ENCODE measurements at places on chromosomes 16 and 17.

DNA sequence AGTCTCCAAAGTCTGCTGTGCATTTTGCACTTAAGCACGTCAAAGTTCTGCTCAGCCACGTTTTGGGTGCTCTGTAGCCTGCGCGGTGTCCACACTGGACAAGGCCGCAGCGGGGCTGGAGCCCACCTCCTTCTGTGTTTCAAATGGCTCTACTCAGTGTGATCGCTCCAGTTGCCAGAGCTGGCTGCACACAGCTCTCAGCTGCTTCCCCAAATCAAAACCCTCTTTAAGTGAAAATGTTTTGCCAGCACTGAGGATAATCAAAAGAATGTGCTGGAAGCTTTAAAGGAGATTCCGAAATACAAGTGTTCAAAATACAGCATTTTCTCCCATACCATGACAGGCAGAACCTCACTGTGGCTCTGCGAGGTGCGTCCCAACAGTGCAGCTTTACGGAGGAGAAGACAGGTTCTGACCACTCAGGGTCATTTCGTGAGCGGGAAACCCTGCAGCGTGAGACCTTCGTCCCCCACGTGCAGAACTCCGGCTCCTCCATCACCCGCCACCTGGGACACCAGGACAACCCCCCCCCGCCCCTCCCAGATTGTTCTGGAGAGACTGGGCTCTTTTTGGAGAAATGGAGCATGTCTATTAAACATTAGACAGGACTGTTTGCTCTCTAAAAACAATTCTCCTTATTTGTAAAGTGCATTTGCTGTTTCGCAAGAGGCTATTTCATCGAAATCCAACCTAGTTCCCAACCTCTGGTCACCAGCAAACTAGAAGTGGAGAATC, 16.6 kb downstream of the TBC1D16 start:
- DNase-seq, result no peak

- no peak for DNase-seq
Measured at GRCh38 chr16:75630052-75630451, 7.0 kb upstream of the ADAT1 start.

DNA sequence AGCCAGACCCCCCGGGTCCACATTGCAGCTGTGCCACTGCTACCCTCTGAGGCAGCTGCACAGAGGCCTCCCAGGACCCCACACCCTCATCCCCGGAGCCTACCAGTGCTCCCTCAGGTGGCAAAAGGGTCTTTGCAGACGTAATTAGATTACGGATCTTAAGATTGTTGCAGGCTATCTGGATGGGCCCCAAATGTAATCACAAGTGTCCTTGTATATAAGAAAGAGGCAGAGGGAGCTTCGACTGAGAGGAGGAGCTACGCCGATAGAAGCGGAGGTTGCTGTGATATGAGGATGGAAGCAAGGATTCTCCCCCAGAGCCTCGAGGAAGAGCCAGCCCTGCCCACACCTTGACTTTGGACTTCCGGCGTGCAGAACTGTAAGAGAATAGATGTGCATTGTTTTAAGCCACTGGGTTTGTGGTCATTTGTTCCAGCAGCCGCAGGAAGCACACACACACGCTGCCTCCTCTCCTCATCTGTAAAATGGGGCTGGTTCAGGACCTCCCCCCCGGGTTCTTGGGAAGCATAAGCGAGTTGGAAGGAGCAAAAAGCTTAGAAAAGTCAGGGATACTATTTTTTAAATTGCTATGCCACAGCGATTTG, 10.5 kb upstream of the RAI1 start:
- no peak for DNase-seq

DNA sequence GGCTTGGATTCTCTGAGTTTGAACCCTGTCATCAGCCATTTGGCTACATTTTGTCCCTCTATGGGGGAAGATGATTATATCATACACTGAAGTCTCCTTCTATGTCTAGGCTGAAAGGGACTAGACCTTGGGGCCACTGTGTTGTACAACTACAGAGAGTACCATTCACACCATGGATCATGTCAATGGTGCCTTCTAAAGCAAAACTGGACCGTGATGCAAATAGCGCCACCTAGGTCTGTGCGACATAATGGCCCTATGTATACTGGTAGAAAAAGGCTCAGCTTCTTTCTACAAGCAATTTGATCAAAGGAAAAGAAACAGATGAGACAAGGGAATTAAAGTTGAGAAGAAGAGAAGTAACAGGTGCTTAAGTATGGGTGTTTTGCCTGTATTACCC, 100.7 kb downstream of the LYRM1 start:
- no peak for DNase-seq

- DNase-seq, result no peak
Measured at GRCh38 chr17:16281351-16281750, 64.3 kb downstream of the PIGL start.

Data from skin of body (tissue), 3 donors.